ENCODE measurements at places on chromosomes 2 and 18.
A peak's percentile ranks its signal among the peaks of the same experiment; 100 is the strongest.

- DNase-seq = peak; percentile 29
These were observed 2.8 kb downstream of the HDAC4 start for GRCh38 chr2:239397931-239398471.

GRCh38 chr2:230930149-230930780, 5.2 kb upstream of the GPR55 start:
- DNase-seq = no peak

GRCh38 chr2:43267381-43267780, 41.0 kb upstream of the ZFP36L2 start:
- no peak for DNase-seq

GRCh38 chr2:165839610-165840009, 45.6 kb upstream of the GALNT3 start:
- no peak for DNase-seq

DNA sequence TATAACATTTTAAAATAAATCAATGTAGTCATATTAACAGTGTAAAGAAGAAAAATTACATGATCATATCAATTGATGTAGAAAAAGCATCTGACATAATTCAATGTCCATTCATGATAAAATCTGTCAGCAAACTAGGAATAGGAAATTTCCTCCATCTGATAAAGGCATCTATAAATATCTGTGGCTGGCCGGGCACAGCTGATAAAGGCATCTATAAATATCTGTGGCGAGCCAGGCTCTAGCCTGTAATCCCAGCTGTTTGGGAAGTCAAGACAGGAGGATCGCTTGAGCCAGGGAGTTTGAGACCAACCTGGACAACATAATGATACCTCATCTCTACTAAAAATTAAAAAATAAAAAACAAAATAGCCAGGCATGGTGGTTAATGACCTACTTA, 18.1 kb upstream of the RANBP2 start:
- no peak for DNase-seq

DNA sequence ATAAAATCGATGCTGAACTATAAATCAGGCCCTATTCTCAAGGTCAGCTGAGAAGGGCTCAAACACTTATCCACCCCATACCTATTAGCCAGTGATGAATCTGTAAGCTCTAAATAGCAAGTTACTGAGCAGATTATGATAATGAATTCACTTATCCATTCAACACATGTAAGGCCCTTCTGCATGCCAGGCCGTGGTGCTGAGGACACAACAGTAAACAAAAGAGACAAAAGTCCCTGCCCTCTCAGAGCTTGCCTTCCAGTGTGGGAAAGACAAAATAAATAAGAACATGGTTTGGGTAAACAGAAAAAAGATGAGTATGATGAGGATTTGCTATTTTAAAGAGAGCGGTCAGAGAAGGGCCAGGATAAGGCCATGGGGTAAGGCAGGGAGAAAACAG, 11.7 kb downstream of the TTC32 start:
- no peak for DNase-seq

GRCh38 chr18:56067969-56068671, 480.1 kb upstream of the TCF4 start:
- DNase-seq = peak; percentile 19

- DNase-seq = no peak
These were observed 36.9 kb downstream of the TRAK2 start for GRCh38 chr2:201414099-201415023.

DNA sequence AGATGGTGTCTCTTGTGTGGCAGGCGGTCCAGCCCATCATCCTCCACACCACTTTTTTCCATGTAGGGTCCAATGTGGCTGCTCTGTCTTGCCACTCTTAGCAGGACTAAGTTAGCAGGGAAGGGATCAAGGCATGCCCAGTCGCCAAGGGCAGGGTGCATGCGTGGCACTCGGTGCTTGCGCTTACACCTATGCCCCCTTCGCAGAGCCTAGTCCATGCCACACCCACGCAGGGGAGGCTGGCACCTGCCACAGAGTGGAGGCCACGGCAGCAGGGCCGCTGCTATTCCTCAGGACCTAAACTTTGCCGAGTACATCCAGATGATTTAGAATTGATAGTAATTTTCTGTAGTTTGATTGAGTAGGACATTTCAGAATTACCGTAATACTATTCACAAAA, 59.5 kb downstream of the RALBP1 start:
- DNase-seq = no peak

DNA sequence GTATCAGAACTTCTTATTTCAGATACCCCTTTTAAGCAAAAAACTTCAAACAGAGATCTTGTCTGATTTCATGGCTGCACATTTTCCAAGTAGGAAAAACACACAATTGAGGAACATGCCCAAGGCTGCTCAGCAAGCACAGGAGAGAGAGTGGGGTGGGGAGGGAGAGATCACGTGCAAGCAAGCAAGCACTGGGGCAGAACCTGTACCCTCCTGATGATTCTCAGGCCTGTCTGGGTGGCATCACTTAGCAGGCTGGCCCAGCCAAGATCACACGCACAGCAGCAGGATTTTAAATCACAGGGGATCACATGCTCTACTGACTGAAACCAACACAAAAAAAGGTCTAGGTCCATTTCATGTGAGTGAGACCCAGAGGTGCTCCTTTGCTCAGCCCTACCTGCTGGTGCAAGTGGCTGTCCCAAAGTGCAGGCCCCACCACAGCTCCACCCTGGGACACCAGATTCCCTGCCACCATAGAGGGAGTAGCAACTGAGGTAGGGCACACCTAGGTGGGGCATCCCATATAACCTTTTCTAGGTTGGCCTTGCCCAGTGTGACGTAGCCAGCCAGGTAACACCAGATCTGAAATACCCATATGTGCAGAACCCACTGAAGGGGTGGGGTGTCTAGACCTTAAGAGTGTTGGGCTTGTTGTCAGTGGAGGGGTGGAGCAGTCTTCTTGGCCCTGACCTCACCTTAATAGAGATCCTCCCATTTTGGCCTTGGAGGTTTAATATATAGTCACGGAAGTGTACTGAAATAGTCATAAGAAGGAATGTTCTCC, 1.8 kb upstream of the LYPD6B start:
- no peak for DNase-seq

- no peak for DNase-seq
These were observed 23.7 kb downstream of the CENPO start for GRCh38 chr2:24816884-24817283.

- no peak for DNase-seq
These were observed 149.7 kb downstream of the EN1 start for GRCh38 chr2:118697781-118698180.

- DNase-seq = no peak
These were observed 58.2 kb downstream of the PPP1R1C start for GRCh38 chr2:182043861-182044260.

DNA sequence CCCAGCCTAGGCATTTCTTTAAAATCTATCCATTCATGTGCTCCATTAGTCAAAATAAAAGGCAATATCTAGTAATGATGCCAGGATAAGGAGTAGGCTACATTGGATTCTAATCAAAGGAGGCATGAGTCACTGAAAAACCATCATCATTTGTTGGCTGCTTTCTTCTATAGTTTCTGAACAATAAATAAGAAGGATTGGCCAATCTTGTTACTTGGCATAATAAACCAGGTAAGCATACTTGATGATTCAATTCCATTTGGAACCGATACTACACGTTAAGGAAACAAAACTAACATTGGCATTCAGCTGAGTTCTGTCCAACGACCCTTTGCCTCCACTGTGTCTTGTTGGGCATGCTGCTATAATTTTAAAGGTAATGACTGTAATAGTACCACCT, 27.2 kb downstream of the ATP8B1 start:
- DNase-seq = no peak

GRCh38 chr2:43158259-43158880, 68.0 kb downstream of the ZFP36L2 start:
- no peak for DNase-seq

DNA sequence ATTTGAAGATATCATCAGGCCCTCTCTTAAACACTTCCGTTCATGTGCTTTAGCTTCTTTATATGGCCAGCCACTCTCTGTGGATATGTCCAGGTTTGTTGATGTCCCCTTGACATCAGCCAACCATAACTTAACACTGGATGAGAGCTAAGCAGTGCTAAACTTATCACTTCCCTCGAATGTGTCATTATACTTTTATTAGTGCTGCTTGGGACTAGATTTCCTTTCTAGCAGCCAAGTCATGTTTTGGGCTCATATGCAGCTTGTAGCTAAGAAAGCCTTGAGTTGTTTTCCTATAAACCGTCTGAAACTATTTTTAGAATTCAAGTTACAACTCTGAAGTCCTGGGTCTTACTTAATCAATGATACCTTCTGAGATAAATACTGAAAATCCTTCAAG, 144.8 kb upstream of the TNP1 start:
- DNase-seq = peak; percentile 71

DNA sequence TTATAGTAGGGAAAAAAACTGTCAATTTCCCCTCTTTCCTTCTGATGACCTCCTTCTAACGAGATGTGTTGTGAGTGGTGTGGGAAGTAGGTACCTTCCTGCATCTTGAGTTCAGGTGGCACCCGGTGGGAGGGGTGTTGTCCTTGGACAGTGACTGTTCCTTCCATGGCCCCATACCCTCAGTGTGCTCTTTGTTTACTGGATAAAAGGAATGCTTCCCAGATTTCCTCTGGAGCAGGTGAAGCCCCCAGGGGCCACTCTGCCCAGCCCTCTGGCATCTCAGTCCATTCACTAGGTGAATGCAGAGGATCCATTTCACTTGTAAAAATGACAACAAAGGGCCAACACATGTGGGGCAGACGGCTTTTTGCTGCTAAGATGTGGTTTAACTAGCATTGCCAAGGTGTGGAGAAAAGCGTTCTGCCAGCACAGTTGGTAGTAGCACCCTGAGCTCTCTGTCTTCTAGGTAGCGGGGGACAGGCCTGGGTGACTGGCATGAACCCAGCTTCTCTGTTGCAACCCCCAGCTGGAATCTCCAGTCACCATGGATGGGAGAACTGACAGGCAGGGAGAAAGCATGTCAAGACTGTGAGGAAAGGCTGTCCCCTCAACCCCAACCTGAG, 6.9 kb downstream of the GDF7 start:
- no peak for DNase-seq

DNA sequence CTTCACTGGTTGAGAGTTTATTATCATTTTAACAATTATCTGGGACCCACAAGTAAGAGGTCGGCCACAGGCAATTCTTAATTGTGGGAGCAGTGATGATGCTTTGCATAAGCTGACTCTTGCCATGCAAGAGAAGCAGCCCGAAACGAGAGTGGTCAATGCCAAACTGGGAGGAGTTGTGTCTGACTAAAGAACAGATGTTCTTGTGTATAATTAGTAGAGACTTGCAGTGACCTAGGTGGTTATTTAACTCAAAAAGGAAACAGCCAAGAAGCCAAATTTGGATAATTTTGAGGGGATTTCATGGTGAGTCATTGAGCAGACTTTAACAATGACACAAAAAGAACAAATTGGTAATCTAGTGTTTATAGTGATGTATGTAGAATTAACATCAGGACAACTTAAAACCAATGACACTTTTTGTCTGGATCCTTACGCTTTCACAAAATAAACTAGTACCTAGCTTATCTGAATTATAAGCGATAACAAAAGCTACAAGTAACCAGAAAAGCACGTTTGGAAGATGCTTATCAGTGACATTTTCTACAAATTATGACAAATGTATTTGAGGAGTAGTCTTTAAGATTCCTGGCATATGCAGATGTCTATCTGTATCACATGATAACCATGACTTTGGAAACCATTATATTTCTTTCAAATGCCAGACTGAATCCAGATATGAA, 184.7 kb upstream of the DLGAP1 start:
- no peak for DNase-seq

DNA sequence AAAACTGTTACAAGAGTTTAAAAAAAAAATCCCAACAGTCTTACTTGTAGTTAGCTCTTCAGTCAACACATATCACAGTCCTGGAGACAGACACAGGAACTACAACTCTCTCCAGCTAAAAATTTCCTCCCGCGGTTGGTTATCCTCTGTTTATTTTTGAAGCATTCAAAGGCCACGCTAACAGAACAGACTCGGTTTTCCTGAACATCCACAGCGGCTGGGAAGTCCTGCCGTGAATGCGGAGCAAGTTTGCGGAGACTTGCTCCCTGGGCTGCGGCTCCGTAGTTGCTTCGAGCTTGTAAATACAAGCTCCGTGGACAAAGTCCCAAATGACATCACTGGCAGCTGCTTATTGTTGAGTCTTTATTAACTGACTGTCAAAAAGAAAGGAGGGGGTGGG, at the start of gene NCKAP5:
NCKAP5 (minus strand) TSS at position 292 of the 400 bp plus-strand sequence. CDS start 50,937 bp downstream, outside the sequence.
- DNase-seq = peak; percentile 84

DNA sequence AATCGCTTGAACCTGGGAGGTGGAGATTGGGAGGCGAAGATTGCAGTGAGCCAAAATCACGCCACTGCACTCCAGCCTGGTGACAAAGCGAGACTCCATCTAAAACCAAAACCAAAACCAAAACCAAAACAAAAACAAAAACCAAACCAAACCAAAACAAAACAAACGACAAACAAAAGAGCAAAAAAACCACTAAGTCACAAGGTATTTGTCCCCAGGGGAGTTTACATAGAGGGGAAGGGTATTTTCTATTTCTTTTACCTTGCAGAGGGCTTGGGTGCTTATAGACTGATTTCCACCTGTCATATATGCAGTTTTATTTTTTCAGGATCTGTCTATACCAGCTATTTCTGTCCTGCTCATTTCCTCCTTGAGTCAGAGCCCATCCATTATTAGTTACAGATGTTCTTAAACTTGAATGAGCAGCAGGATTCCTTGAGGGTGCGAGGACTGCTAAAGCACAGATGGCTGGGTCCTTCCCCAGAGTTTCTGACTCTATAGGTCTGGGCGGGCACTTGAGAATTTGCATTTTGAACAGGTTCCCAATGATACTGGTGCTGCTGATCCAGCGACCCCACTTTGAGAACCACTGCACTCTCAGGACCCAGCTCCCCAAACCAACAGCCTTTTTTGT, 102.2 kb upstream of the UXS1 start:
- DNase-seq = peak; percentile 55

GRCh38 chr2:48415836-48416515, 114.0 kb upstream of the STON1 start:
- DNase-seq = peak; percentile 33

DNA sequence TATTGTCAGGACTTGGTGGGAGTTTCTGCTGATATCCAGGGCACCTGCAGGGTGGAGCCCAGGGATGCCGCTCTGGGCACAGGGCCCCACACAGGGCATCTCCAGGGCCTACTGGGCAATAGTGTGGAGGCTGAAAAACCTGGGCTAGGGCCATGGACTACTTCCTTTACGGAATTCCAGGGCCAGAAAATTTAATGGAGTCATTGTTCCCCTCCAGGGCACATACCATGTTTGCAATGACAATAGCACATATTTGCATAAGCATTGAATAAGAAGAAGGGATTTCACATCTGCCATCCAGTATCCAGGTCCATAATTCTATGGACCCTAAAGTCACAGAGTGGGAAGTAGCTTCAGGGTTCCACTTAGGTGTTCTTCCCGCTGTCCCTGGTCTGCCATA, 103.8 kb upstream of the TPO start:
- DNase-seq = no peak

Measured in skin of body (tissue), 3 donors.